ENCODE measurements at places on chromosomes 3 and 15.

GRCh38 chr3:25678581-25678980, 13.9 kb upstream of the TOP2B start:
- no peak for DNase-seq

DNA sequence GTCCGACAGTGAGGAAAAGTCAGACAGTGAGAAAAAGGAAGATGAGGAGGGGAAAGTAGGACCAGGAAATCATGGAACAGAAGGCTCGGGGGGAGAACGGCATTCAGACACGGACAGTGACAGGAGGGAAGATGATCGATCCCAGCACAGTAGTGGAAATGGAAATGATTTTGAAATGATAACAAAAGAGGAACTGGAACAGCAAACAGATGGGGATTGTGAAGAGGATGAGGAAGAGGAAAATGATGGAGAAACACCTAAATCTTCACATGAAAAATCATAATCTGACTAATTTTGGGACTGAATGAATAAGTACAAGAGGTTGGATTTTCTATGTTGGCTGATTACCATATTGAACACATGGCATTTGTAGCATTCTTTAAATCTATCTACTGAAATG, 26.2 kb downstream of the SEC62 start:
- DNase-seq, result no peak

DNA sequence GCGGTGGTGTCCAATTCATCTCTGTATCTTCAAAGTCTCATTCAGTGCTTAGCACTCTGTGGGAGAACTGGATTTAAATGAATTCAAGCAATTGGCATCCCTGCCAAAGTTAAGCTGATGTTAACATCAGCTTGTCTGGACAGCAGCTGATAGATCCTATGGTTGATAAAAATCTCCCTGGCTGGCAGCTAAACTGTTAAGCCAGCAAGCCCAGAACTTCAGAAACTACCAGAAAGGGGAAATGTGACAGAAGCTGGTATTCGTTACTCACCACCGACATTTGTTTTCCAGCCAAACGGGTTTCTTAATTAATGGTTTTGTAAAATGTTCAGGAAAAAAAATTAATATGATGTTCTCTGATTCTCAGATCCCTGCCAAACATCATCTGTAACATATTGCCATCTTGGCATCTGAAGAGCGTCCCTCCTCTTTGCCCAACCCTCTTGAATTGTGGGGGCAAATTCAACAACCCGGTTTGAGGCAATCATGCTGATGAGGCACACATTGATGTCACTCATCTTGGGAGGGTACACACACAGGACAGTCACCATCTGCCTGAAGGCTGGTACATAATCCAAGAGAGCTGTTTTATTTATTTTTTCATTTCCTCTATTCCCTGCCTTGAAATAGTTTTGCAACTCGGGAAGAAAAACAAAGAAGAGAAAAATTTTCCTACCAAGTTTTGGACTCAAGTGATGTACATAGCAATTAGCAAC, 76.3 kb upstream of the ABHD17C start:
- DNase-seq, result no peak

DNA sequence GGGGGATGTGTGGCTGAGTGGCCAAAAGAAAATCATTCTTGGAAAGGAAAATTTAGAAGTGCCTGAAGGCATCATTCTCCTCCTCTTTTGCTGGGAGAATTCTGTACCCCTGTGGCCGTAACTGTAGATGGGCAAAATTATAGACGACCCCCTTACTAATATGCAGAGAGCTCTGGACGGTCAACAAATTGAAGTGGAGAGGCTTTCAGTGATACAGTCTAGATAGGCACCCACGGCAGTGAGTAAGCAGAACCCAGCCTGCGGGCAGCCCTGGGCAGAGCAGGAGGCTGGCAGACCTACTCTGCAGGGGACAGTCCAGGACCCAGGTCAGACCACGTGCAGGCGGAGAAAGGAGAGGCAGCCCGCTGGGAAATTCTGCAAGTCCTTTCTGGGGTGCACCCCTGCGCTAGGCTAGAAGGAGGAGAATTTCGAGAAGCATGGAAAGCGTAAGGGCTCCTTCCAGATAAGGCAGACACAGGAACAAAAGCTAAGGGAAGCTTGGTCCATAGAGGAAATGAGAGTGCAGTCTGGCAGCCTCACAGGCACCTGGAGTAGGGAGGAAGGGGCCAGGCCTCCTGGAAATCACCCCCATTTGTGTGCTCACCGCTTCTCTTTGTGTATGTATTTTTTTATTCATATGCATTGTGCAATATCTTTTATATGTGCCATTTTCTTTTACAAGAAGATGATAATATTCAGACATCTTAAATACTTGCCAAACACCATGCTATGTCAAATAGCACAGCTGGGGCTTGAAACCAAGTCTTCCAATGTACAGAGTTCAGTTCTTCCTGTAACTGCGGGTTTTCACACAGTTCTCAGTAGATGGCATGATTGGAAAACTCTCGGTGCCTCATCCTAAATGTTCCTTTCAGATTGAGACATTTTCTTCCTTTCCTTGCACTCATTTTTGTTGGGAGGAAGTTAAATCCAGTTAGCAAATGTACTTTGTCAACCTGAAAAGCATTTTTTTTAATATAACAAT, 40.2 kb downstream of the LRRK1 start:
- DNase-seq, result no peak

GRCh38 chr3:122966045-122966444, 61.5 kb downstream of the SEMA5B start:
- no peak for DNase-seq

- DNase-seq, result no peak
Observed at GRCh38 chr15:56337084-56337725, 28.0 kb upstream of the TEX9 start.

GRCh38 chr15:22890296-22890695, 51.8 kb downstream of the NIPA2 start:
- DNase-seq, result no peak

DNA sequence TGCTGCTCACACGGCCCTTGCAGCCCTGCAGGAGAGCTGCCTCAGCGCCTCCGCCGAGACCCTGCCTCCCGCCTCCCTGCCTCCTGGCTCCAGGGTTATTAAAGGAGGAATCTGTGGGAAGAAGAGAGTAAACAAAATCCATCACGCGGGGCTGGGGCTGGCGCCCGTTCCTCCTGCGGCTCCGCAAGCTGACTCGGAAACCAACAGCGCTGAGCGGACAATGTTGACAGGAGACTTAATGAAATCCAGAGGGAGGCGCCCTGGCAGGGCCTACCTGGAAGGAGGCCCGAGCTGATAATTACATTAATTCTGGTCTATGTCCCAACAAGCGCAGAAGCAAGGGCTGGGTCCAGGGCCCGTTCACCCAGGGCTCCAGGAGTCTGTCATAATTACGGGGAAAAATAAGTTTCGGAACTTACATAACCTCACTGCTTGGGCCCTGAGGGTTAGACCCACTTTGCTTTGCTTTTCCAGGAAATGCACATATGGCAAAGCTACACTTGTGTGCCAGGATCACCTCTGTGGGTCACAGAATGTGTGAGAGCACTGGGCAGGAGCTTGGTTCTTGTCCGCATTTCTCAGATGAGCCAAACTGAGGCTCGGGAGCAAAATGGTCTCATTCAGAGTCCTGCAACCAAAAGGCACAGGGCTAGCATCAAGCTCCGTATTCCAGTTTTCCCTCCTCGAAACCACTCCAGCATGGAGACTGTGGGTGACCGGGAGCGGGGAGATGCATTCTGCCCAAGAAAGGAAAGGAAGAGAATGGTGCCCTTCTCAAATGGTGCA, 43.8 kb upstream of the SLC6A6 start:
- no peak for DNase-seq

DNA sequence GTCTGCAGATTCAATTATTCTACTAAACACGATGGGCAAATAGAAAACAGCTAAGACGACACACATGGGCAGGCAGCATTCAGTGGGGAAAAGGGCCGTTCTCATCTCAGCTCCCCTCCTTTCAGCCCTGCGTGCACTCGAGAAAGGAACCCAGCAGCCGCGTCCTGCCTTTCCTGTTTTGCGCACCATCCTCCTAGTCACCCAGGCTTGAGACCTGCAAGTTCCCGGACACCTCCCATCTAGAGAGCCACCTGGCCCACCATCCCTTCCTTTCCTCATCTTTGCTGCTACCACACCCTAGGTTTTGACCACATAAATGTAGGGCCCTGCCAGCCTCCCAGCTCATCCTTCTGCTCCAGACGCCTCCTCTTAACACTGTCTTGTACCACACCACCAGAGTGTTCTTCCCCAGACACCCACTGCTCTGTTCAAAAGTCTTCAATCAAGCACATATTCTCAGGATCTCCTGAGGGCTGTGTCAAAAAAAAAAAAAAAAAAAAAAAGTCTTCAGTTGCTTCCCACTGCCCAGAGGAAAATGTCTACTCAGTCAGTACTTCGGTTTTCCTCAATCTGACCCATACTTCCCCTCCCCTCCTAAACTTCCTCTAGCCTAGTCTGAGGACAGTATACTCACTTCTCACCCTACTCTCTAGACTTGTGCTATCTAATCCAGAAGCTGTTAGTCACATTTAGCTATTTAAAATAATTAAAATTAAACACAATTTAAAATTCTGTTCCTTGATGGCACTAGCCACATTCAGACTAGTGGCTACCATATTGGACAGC, 182.0 kb downstream of the STT3B start:
- no peak for DNase-seq

GRCh38 chr15:91625506-91625905, 228.0 kb upstream of the SLCO3A1 start:
- DNase-seq, result no peak

DNA sequence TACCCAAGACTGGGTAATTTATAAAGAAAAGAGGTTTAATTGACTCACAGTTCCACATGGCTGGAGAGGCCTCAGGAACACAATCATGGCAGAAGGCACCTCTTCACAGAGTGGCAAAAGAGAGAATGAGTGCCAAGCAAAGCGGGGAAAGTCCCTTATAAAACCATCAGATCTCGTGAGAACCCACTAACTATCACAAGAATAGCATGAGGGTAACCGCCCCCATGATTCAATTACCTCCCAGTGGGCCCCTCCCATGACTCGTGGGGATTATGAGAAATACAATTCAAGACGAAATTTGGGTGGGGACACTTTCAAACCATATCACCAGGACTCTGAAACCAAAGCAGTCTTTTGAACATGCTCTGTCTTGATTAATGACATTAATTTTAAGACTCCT, 7.0 kb downstream of the RTP3 start:
- DNase-seq, result no peak

GRCh38 chr3:145094355-145094941, 1066.5 kb downstream of the PLOD2 start:
- DNase-seq, result no peak

DNA sequence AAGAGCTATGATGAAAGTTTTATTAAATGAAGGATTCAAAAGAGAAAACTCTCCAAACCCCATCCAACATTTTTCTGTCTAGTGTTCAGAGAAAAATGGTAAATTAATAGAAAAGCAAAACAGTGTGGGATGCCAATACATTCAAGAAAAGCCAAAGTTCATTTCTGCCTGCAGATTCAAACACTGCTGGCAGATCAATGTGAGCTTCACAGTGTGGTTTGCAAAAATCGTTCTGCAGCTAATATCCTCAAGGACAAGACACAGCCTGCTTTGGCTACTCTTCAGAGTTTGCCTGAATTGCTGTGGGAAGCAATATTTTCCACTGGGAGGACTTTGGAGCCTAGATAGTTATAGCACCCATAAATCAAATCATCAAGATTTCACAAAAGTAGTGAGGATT, 619.9 kb upstream of the SUCLG2 start:
- DNase-seq, result no peak

DNA sequence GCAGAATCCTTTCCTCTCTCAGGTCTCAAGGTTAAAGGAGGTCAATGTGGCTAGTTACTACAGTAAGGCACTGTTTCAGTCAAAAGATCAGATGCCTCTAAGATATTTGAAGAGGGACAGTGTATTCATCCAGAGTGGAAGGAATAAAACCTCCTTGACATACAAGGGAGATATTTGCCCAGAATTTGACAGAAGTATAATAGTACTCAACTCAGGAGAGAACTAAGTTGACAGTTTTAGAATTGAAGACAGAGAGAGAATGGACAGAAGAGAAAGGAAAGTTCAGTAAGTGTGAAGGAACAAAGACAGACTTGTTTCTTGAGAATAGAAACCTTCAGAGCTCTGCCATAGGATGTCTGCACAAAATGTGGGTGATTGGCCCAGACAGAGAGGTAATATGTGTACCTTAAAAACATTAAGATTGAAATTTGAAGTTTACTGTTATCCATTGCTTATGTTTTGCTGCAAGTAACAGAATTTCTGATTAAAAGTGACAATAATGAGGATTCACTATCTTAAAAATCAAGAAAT, 507.1 kb downstream of the IGSF11 start:
- no peak for DNase-seq

- peak; percentile 61 for DNase-seq
Observed at GRCh38 chr3:150409512-150410310, 1.6 kb downstream of the TSC22D2 start.

GRCh38 chr15:65254356-65254755, 32.3 kb downstream of the PARP16 start:
- no peak for DNase-seq

DNA sequence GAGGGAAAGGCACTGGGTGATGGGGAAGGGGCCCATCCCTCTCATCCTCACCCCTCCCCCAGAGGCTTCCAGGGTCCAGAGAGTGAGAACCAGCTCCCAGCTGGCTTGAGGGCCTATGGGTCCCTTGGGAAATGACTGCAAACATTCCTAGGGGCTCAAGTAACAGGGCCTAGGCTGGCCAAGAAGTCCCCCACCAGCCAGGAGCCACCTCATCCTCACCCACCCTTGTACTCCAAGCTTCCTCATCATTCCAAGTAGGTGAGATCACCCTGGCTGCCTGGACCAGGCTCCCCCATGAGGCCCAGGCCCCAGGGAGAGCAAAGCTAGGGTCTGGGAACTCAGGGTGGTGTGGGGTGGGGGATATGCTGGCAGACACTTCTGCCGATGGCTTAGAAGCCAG, 14.8 kb downstream of the LOXL1 start:
- no peak for DNase-seq

DNA sequence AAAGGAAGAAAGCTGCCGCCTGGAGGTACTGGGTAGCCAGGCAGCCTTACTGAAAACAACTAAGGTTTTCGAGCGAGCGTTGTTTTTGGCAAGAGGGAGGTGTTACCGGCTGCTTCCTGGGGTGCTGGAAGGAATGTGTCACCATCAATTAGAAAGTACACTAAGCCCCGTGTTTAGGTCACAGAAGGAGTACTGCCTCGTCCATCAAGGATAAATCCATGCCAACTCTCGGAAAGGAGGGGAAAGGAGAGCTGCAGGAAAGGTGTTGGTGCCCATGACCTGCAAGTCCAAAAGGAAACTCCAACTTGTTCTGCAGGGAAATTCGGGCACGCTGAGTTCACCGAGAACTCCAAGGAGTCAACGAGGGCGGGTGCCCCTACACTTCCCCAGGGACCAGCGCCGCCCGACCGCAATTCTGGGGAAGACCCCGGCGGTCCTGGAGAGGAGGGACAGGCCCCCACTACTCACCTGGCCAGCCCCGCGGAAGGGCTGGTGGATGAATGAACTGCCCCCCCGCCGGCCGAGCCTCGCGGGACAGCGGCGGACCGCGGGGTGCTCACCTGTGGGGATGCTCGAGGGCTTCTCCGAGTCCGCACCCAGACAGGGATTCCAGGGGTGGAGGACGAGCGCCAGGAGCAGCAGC, 542 bp downstream of the PLOD2 start:
- no peak for DNase-seq
